ENCODE measurements at places on chromosomes 1 and 21.

GRCh38 chr1:199743227-199743626 is 284.3 kb upstream of the NR5A2 start:
- no peak for DNase-seq

- DNase-seq, result no peak
Observed at GRCh38 chr1:168845140-168845539, 116.1 kb upstream of the DPT start.

DNA sequence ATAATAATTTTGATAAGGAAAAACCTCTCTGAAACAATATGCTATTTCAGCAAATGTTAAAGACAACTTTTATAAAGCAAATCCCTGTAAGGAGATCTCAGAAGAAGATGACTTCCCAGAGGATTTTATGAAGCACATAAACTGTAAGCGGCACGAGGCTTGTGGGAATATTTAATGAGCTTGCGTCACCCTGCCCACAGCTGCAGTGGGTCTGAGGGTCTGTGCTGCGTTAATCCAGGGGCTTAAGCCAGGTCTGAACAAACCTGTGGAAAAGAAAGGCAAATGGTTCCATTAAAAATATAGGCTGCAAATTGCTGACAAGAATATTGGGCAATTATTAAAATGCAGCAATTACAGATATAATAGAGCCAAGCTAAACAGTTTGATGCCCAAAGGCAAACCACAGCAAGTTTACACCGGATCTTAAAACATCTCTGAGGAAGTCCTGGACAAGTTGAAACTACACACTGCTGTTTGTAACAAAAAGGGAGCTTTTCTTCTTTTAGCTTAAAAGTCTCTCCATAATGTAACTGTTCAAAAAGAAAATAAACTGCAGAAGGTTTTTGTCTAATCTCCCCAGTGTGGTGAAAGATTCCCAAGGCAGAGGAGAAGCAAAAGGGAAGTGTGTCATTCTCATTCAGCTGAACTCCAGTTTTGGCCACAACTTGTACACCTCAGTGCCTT is 21.8 kb downstream of the TGFBR3 start:
- DNase-seq, result no peak

- DNase-seq, result no peak
Observed at GRCh38 chr21:29538115-29538514, 239.4 kb downstream of the BACH1 start.

- DNase-seq, result no peak
Observed at GRCh38 chr1:94514095-94514727, 27.3 kb downstream of the F3 start.

DNA sequence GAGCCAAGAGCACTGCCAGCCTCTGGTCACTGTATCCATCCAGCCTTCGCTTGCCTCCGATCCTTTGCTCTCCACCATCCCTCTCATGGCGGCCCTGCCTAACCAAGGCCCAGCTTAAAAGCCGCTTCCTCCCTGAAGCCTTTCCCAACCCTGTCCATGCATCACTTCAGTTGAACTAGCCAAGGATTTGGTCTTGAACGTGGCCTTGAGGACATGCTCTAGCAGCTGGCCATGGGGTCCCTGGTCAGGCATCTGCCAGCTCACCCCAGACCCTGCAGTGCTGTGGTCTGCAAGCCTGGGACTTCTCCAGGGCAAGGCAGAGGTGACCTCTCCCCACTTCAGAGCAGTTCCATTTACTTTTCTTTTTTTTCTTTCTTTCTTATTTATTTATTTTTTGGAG is 5.1 kb upstream of the SYTL1 start:
- DNase-seq, result no peak

DNA sequence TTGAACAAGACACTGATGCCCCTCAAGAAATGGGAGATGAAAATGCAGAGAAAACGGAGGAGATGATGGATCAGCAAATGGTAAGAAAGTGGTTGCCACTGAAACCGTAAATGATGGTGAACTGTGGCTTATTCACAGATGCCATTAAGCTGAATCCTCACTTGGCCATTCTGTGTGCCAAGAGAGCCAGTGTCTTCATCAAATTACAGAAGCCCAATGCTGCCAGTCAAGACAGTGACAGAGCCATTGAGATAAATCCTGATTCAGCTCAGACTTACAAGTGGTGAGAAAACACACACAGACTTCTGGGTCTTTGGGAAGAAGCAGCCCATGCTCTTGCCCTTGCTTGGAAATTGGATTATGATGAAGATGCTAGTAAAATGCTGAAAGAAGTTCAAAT is 52.5 kb downstream of the NBPF6 start:
- DNase-seq, result no peak

GRCh38 chr1:60274422-60275290 is 201.1 kb upstream of the C1orf87 start:
- DNase-seq, result no peak

DNA sequence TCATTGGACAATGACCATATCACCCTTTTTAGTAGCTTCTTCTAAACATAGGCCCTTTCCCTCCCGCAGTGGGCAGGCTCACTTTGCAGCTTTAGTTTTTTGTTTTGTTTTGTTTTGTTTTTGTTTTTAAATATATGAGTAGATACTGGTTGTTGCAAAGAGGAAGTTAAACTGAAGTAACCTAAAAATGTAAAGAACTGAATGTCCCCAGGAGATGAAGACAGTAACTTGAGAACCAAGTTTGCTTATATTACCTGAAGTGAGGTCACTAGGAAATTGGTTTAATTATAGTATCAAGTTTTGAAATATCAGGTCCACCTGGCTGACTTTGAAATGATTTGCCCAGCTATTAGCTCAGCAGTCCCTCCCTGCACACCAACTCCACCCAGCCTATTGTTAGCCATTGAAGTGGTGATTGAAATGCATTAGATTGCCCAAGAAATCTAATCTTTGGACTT is 18.2 kb downstream of the SMAP2 start:
- DNase-seq, result no peak

- no peak for DNase-seq
Observed at GRCh38 chr1:216168546-216168945, 254.7 kb downstream of the USH2A start.
